ENCODE measurements at places on chromosomes 5 and 9. TPM values are rescaled to one million over a fixed set of nuclear protein-coding genes. Genes with fewer than 3 reads are reported as not detected.

- DNase-seq: no peak
- no peak overlapping the region for H3K27ac ChIP-seq
- no peak overlapping the region for H3K4me3 ChIP-seq
- no peaks in the 10 kb centered on the region for H3K36me3 ChIP-seq
Measured at GRCh38 chr9:36867241-36867640, 166.8 kb downstream of the PAX5 start.

DNA sequence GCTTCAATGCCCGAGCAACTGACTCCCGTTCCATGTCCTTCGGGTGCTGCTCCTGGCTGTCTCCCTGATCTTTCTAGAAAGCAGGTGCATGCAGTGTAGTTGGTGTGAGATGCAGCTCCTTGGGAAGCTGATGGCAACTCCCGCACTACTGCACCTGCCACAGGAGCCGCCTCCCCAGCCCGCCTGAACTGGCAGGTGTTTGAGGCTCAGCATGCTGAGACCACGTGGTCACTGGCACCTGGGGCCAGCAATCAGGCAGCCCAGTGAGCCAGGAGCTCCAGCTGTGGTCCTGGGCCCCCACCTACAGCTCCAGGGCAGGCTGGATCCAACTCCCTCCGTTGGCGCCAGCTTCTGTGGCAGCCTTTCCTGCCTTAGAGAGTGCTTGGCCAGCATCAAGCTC is 111.5 kb downstream of the ICE1 start:
- peaks cover 2% of the 10 kb centered on the region for H3K27me3 ChIP-seq
- H3K4me3 ChIP-seq: no peak overlapping the region
- H3K36me3 ChIP-seq: no peaks in the 10 kb centered on the region

GRCh38 chr9:83701769-83702168 is 6.0 kb downstream of the UBQLN1 start:
- H3K4me3 ChIP-seq: no peak overlapping the region
- H3K4me1 ChIP-seq: peaks cover 9% of the 10 kb centered on the region
- DNase-seq: no peak
- no peak overlapping the region for H3K27ac ChIP-seq
- H3K36me3 ChIP-seq: no peaks in the 10 kb centered on the region

Gene ADGRD2
- total RNA-seq: not detected

Gene PAEP
- total RNA-seq: not detected

Gene C7
- total RNA-seq: not detected

Gene PRDM9
- total RNA-seq: not detected

DNA sequence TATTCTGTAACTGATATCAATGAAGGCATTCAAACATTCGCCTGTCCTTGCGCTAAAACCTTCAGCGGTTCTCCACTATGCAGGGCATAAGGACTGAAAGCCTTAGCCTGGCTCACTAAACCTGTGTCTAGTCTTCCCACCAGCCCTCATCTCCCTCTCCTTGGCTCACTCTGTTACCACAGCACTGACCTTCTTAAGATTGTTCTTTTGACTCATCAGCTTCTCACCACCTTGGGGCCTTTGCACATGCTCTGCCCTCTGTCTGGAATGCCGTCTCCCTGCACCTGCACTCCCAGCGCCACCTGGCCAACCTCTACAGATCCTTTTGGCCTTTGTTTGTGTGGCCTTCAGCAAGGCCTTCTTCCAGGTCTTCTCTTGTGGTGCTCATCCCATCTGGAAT is 131.8 kb upstream of the IER5L start:
- no peaks in the 10 kb centered on the region for H3K4me1 ChIP-seq
- no peak overlapping the region for H3K27ac ChIP-seq
- no peak overlapping the region for H3K4me3 ChIP-seq

GRCh38 chr5:177476531-177477233 is 3.2 kb upstream of the DBN1 start:
- H3K27me3 ChIP-seq: peaks cover 15% of the 10 kb centered on the region
- H3K36me3 ChIP-seq: no peaks in the 10 kb centered on the region
- DNase-seq: no peak
- no peak overlapping the region for H3K4me3 ChIP-seq

Gene CXCL14
- total RNA-seq: not detected

DNA sequence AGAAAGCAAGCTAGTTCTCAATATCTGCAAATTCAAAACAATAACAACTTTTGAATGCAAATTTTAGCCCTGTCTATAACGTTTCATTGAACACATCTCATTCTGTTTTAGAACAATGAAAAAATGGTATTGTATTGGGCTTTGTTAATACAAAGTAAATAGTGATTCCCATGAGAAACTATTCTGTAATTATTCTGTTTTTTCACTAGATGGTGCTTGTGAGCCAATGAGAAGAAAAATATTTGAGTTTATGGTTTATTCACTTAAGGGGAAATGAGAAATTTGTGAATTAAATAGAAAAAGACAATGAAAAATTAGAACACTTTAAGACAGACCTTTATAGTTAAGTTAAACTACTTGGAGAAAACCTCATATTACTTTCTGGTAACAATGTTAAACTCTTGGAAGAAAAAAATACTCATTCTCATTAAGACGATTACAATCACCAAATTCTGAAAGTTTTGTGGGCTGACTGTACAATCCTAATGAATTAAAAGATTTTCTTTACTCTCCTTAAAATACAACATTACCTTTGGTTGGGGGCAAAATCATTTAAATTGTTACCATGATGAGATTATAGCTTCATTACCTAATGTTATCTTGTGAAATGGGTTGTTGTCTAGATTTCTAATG is 127.0 kb downstream of the NNT start:
- no peak overlapping the region for H3K4me3 ChIP-seq
- no peaks in the 10 kb centered on the region for H3K27me3 ChIP-seq
- no peaks in the 10 kb centered on the region for H3K4me1 ChIP-seq
- H3K27ac ChIP-seq: no peak overlapping the region
- H3K36me3 ChIP-seq: no peaks in the 10 kb centered on the region

DNA sequence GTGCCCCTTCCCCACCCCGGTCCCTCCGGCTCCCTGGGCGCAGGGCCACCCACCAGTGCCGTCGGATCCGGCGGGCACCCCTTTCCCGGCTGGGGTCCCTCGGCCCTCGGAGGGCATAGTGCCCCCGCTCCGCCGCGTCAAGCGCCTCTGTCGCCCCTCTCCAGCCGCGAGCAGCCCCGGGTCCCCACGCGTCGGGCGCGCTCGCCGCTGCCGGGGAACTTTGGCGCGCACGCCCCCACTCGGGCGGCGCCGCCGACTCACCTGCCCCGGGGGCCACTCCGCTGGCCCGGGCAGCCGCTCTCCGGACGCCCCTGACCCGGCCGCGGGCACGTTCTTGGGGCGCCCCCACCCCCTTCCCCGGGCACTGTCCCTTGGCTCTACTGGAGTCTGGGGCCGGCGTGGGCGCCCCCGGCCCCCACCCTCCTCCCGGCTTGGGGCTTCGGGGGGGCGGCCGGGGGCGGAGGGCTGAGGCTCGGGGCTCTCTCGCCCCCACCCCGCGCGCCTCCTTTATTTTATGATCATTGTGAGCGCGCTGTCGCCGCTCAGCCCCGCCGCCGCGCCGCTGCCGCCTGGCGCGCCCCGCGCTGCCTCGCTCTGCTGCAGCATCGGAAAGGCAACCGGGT is 1.1 kb upstream of the FAM78A start:
- peak overlapping the region; percentile 29 for H3K4me3 ChIP-seq
- H3K4me1 ChIP-seq: peaks cover 49% of the 10 kb centered on the region
- no peak for DNase-seq
- peaks cover 5% of the 10 kb centered on the region for H3K27me3 ChIP-seq
- H3K27ac ChIP-seq: no peak overlapping the region

- peak overlapping the region; percentile 58 for H3K4me3 ChIP-seq
- H3K36me3 ChIP-seq: no peaks in the 10 kb centered on the region
- peak overlapping the region; percentile 78 for H3K27ac ChIP-seq
- H3K27me3 ChIP-seq: no peaks in the 10 kb centered on the region
- no peak for DNase-seq
- peaks cover 10% of the 10 kb centered on the region for H3K4me1 ChIP-seq
Measured at GRCh38 chr5:56910210-56910965, 992 bp downstream of the SETD9 start.

- no peak overlapping the region for H3K4me3 ChIP-seq
- DNase-seq: no peak
- no peak overlapping the region for H3K27ac ChIP-seq
- no peaks in the 10 kb centered on the region for H3K36me3 ChIP-seq
- no peaks in the 10 kb centered on the region for H3K4me1 ChIP-seq
- no peaks in the 10 kb centered on the region for H3K27me3 ChIP-seq
Measured at GRCh38 chr5:169029661-169030274, 271.2 kb downstream of the SLIT3 start.

- H3K27me3 ChIP-seq: no peaks in the 10 kb centered on the region
- peaks cover 38% of the 10 kb centered on the region for H3K4me1 ChIP-seq
- peak overlapping the region; percentile 9 for H3K4me3 ChIP-seq
- H3K27ac ChIP-seq: peak overlapping the region; percentile 82
- peaks cover 14% of the 10 kb centered on the region for H3K36me3 ChIP-seq
- peak; percentile 87 for DNase-seq
Measured at GRCh38 chr5:76733049-76733417, 17.1 kb downstream of the F2R start.

Gene LCP2
- 488 TPM for total RNA-seq

Gene SCGB3A1
- not detected for total RNA-seq

DNA sequence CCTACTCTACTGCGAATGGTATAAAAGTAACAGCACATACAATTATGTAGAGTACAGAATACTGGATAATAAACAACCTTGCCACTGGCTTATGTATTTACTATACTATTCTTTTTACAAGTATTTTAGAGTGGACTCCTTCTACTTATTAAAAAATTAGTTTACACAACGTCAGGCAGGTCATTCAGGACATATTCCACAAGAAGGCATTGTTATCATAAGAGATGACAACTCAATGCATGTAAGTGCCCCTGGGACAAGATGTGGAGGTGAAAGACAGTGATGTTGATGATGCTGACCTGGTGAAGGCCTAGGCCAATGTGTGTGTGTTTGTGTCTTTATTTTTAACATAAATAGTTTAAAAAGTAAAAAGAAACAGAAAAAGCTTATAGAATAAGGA is 421.7 kb downstream of the CDH12 start:
- DNase-seq: no peak
- no peaks in the 10 kb centered on the region for H3K27me3 ChIP-seq
- H3K36me3 ChIP-seq: no peaks in the 10 kb centered on the region
- H3K4me3 ChIP-seq: no peak overlapping the region

- no peaks in the 10 kb centered on the region for H3K36me3 ChIP-seq
- H3K27me3 ChIP-seq: no peaks in the 10 kb centered on the region
- no peaks in the 10 kb centered on the region for H3K4me1 ChIP-seq
- H3K4me3 ChIP-seq: no peak overlapping the region
- H3K27ac ChIP-seq: no peak overlapping the region
- DNase-seq: no peak
Measured at GRCh38 chr5:150605546-150605945, 34.9 kb upstream of the SYNPO start.

DNA sequence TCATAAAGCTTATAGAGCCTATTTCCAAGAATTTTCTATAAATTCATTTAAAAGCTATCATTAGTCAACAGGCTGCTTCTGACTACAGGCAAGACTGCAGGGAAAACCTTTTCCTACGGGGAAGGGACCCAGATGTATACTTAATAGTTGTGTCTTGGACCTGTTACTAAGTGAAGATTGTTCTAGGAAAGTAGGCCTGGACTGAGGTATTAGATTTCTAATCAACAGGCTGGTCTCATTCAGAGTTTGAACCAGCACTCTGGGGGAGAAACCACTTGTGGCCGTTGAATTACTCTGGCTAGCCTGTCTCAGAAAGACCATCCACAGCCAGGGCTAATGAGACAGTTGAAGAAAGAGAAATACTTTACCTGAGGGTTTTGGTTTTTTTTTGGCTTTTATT is 60.0 kb downstream of the IL6ST start:
- no peak overlapping the region for H3K27ac ChIP-seq
- peaks cover 2% of the 10 kb centered on the region for H3K36me3 ChIP-seq
- no peaks in the 10 kb centered on the region for H3K27me3 ChIP-seq
- no peak for DNase-seq
- no peaks in the 10 kb centered on the region for H3K4me1 ChIP-seq
- no peak overlapping the region for H3K4me3 ChIP-seq

DNA sequence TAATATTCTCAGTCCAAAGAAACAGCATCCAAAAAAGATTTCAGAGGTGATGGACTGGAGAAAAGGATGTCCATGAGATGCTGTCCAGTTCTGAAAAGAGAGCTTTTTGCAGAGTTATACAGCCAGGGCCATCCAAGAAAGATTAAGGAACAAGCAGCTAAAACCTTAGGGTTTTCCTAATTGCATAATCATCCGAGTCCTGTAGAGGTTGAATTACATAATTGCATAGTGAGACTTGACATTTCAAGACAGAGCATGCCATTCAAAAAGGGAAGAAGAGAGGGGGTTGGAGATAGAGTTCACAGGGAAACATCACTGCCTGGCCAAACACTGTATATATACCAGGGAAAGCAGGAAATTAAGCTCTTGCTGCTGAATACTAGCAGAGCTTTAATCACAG is 1729.2 kb upstream of the WWC1 start:
- no peaks in the 10 kb centered on the region for H3K36me3 ChIP-seq
- no peak overlapping the region for H3K4me3 ChIP-seq
- H3K27me3 ChIP-seq: no peaks in the 10 kb centered on the region

Gene NMUR2
- not detected for total RNA-seq

DNA sequence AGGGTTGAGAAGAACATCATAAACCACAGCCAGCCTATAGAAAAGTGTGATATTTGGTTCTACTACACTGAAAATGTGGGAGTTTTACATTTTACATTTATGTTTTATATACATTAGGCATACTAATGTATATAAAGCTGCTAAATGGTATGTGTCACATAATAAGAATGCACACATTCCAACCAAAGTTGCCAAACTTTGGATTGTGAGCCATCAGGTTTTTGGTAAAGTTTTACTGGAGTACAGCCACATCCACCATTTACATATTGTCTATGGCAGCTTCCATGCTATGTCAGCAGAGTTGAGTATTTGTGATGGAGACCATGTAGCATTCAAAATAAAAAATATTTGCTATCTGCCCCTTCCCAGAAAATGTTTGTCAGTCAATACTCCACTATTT is 23.1 kb upstream of the TARS1 start:
- H3K27ac ChIP-seq: no peak overlapping the region
- H3K4me3 ChIP-seq: no peak overlapping the region
- no peaks in the 10 kb centered on the region for H3K4me1 ChIP-seq
- DNase-seq: no peak
- no peaks in the 10 kb centered on the region for H3K27me3 ChIP-seq

Gene SEMA5A
- 0.15 TPM for total RNA-seq

DNA sequence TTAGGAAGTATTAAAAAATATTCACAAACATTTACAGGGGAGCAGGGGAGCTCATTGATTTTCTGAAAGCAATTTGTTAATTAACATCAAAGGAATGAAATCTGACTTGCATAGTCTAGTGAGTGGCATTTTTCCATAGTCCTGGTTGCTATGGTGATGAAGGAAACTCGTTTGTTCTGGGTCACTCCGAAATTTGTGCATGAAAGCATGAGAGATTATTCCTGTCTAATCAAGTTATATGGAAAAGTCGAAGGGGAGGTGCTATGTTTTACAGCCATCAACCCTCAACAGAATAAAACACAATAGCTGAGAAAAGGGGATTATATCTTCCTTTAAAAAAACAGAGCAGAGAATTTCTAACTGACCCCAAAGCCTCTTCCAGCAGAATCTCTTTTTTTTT is 1495.7 kb upstream of the WWC1 start:
- no peaks in the 10 kb centered on the region for H3K36me3 ChIP-seq
- no peaks in the 10 kb centered on the region for H3K4me1 ChIP-seq
- H3K4me3 ChIP-seq: no peak overlapping the region
- H3K27me3 ChIP-seq: no peaks in the 10 kb centered on the region

Gene RLN1
- total RNA-seq: 1.5 TPM
